Small intestine (tissue), 16 donors: ENCODE measurements at places on chromosomes 7 and 10. TPM values are rescaled to one million over a fixed set of nuclear protein-coding genes. Genes with fewer than 3 reads are reported as not detected.

ZKSCAN1 gene
- 15.4 TPM for polyA plus RNA-seq

IMPDH1 gene
- polyA plus RNA-seq = 4.5 TPM

RPEL1 gene
- 0.09 TPM for polyA plus RNA-seq

- DNase-seq = no peak
Observed at GRCh38 chr10:81082621-81083376, 545.1 kb downstream of the SH2D4B start.

DNA sequence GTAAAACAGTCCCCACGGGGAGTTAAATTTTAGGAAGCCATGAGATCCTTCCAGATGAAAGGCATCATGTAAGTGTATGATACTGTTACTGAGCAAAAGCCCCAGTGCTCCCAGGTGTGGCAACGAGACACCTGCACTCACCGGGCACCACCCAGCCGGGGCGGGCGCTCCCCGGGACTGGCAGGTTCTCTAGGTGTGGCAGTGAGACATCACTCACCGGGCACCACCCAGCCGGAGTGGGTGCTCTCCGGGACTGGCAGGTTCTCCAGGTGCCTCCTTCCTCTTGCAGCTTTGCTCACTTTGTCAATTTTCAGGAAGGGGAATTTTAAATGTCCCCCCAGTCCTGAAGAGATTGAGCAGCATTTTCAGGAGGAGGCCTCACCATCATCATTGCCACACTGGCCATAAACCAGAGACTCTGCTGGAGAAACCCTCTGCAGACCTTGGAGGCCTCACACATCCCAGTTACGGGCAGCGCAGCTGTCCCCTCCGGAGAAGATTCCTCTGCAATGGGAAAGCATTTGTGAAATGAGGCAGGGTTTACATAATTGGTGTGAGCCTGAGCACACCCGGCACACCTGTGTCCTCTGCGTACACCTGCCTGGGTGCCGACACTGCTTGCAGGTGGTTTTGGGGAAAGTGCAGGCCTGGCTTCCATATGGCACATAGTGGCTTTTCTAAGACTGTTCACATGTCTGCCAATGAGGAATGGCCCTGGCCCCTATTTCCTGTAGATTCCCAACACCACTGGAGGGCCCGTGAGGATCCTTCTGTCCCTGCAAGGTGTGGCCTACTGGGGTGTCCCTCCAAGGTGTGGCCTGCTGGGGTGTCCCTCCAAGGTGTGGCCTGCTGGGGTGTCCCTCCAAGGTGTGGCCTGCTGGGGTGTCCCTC lies 191.4 kb downstream of the EBF3 start:
- no peak for DNase-seq

- DNase-seq = no peak
Observed at GRCh38 chr7:27192546-27193334, 7.2 kb downstream of the HOXA13 start.

GRCh38 chr10:96642973-96643372 lies 56.2 kb upstream of the TM9SF3 start:
- DNase-seq = peak; percentile 65

DNA sequence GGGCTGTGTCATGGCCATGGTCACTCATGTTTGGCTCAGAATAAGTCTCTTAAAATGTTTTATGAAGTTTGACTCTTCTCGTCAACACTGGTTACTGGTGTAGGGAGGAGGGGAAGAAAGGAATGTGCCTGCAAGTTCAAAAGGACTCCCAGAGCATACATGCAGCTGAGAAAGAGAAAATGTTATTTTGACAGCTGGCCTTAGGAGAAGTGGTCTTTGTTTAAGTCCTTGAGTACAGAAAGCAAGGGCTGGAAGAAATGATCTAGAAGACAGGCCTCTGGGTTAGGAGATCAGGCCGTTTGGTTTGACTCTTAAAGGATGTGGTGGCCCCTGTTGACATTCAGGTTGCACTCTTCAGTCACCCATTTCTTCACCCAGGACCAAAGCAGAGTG lies 245.5 kb downstream of the REEP3 start:
- peak; percentile 20 for DNase-seq

GRCh38 chr10:14481752-14482151 lies 151.0 kb upstream of the FRMD4A start:
- no peak for DNase-seq

GRCh38 chr10:49107111-49107886 lies 8.0 kb downstream of the VSTM4 start:
- no peak for DNase-seq

- DNase-seq = no peak
Observed at GRCh38 chr10:49781247-49781646, 19.1 kb upstream of the OGDHL start.
